AG04450 (cell line): ENCODE measurements at places on chromosomes 4 and X. TPM values are rescaled to one million over a fixed set of nuclear protein-coding genes. Genes with fewer than 3 reads are reported as not detected.
A peak's percentile ranks its signal among the peaks of the same experiment; 100 is the strongest.

The CXXC4 gene
- 0.02 TPM in 1 of 2 replicates, not detected in the other for polyA plus RNA-seq

GRCh38 chr4:42088386-42088785, 64.1 kb downstream of the BEND4 start:
- no peak for DNase-seq

GRCh38 chrX:149516604-149517003, 11.5 kb upstream of the IDS start:
- DNase-seq = no peak

The MAGEA2B gene
- not detected in 2 replicates for polyA plus RNA-seq

The PHEX gene
- 0.24 and 0.40 TPM in 2 replicates for polyA plus RNA-seq

DNA sequence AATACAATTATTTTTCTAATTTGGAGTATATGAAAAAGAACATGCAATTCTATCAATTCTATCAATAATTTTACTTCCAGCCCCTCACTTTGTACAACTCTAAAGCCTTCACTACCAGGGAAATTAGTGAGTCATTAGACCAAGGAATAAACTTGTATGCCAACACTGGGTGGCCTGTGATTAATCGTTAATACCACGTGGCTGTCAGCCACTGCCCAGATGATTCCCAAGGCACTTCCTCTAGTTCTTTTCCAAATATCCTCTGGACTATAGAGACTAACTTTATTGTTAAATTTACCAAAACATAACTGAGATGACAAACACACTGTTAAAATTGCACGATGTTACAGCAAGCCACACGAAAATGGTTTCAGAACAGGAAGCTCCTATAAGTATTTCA, 45.7 kb downstream of the MID1 start:
- DNase-seq = no peak

The MAGEA12 gene
- not detected in 2 replicates for polyA plus RNA-seq

GRCh38 chrX:141341341-141341740, 99.0 kb upstream of the SPANXC start:
- DNase-seq = peak; percentile 27

DNA sequence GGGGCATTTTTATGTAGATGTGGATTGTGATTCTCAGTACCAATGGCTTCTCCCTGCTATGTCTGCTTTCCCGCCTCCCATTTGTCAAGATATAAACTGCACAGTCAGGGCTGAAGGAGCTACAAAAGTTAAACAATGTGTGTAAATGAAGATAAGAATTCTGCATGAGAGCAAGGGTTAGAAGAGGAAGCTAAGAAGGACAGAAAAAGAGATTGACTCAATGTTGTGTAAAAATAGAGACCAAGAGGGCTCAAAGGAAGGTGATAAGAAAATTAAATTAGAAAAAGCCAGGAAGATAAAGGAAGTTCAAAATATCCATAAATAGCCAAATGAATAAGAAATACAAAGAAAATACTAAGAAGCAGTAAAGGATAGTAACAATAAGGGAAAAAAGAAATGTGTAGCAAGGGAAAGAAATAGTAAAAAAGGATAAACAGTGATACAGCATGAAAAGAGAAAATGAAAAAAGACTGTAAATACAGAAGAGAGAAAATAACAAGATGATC, 82.5 kb downstream of the AMELX start:
- DNase-seq = no peak

- DNase-seq = no peak
Measured at GRCh38 chrX:320126-320783, 1.7 kb upstream of the GTPBP6 start.

GRCh38 chr4:99868126-99868596, 26.1 kb downstream of the LAMTOR3 start:
- peak; percentile 16 for DNase-seq

The GYPB gene
- polyA plus RNA-seq = not detected in 2 replicates

GRCh38 chrX:48711929-48712505, 15.5 kb downstream of the SUV39H1 start:
- DNase-seq = no peak

DNA sequence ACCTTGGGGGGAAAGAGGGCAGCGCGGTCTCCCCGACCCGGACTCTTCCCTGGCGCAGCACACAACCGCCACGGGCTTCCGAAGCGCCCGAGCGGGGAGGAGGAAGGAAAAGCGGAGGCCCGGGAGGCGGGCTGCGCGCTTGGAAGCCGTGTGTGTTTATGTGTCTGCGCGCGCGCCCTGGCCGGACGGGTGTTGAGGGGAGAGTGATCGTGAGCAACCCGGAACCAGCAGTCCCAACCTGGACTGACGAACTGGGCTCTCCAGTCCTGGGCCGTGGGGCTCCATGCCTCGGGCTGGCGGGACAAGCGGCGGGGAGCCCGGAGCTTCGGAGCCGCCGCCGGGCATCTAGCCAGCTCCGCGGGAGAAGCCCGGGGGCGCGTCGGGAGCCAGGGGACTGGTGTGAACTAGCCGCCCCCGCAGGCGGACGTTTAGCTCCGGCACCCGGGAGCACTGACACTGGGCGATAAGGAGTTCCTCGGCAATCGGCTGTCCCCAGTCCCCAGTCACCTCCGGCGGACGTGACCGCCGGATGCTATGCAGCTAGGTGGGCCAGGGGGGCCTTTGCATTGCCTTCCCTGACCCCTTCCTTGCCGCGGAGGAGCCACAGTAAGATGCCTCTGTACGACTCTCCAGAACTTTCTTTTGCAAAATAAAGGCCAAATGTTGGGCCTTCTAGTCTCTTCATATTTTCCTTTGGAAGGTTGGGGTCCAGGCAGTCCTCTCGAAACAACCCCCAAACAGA, 74.8 kb upstream of the BCOR start:
- DNase-seq = no peak

The SULT1E1 gene
- polyA plus RNA-seq = not detected in 2 replicates

- no peak for DNase-seq
Measured at GRCh38 chr4:76016393-76016792, 6.9 kb downstream of the CXCL10 start.

DNA sequence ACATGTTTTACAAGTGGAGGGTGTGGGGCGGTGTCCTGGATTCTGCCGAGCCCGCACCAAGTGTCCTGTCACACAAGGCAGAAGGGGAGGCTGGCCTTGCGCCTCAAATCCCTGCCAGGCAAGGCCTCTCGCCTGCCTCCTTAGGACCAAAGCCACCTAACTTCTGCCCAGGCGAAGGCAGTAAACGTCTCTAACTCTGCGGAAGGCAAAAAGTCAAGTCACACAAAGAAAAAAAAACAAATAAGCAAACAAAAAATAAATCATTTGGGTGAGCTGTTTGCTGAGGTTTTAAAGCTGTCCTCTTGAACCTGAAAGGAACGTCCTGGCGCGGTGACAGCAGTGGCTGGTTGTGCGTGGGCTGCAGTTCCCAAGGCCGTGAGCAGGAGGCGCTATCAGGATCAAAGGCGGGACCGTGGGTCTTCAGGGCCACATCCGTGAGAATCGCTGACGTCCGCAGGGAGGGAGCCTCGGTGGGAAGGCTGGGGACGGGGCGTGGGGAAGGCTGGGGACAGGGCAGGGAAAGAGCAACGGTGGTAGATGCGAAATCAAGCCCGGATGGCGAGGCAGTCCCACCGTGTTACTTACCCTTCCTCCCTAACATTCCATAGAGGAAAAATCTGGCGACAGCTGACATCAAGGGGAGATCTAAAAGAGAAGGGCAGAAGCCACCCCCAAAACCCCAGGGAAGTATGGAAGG, 99.1 kb downstream of the TRAPPC11 start:
- no peak for DNase-seq

The ACE2 gene
- 0.02 TPM in 1 of 2 replicates, not detected in the other for polyA plus RNA-seq

DNA sequence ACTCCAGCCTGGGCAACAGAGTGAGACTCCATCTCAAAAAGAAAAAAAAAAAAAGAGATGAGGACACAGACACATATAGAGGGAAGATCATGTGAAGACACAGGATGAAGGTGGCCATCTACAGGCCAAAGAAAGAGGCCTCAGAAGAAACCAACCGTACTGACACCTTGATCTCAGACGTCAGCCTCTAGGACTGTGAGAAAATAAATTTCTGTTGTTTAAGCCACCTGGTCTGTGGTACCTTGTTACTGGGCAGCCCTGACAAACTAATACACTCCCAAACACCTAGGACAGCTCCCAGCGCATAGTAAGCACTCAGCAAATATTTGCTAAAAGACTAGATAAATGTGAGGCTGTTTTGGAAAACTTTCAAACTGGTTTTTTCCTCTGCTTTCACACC, 59.2 kb upstream of the SMIM10 start:
- DNase-seq = no peak

DNA sequence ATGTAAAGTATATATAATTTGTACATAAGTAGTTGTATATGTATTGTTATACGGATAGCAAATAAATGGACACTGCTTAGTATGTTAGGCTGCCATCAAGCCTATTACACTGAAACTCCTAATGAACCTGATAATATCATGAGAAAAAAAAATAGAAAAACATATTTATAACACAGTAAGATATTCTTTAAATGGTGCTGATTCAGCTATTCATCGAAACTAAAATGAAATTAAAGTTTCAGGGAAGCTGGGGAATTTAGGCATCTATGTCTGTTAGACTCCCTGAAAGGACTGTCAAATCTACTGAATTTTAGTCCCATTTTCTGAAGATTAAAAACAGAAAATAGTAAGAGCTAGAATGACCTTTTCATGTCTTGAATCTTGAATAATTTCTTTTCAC, 647.1 kb upstream of the PABPC4L start:
- no peak for DNase-seq

The SHOX gene
- not detected in 2 replicates for polyA plus RNA-seq
